ENCODE measurements at places on chromosomes 16 and 17.
A peak's percentile ranks its signal among the peaks of the same experiment; 100 is the strongest.

GRCh38 chr17:82370471-82371332 is 863 bp upstream of the UTS2R start:
- peak; percentile 58 for DNase-seq

DNA sequence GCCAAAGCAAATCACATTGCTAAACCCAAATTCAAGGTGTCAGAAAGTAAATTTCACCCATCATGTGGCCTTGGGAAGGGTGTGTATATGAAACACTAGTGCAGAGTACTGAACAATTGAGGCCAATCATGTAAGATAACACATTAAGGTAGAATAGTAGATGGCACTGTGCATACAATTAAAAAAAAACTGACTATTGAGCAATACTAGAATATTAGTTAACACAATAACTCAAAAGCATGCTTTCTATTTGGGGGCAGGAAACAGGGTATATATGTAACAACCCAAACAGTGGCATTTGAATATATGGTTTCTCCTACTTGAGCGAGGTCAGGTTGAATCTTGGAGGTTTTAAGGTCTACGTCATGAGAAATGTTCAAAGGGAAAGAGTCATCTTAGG is 63.0 kb upstream of the DYNLRB2 start:
- DNase-seq = no peak

DNA sequence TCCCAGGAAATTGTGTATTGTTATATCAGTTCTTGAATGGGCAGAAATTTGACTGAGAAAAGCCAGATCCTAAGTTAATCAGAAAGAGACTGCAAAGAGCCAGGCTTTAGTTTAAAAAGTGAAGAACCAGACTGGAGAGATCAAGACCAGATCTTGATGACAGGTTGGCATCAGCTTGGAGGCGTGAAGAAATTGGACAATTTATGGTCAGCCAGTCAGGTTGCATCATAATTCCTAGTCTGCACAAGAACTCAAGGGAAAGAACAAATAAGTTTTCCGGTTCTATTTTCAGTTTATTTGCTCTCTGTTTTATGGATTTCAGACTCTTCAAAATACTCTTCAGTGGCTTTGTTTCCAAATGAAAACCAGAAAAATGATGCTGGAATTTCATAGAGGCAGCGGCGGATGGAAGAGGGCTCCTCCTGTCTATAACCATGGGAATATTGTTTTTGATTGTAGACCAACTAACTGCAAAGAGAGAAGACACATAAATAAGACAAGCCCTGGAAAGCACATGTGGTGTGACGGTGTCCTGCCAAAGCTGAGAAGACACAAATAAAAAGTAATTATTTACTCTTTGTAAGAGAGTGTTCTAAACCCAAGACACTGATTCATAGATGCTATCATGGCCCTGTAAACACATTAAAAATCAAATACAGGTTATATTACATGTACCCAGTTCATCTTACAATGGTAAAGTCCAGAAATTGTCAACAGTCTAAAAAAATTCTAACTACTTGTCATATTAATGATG is 91.7 kb downstream of the PCTP start:
- no peak for DNase-seq

- no peak for DNase-seq
These were observed 11.8 kb downstream of the DLX4 start for GRCh38 chr17:49980703-49981197.

DNA sequence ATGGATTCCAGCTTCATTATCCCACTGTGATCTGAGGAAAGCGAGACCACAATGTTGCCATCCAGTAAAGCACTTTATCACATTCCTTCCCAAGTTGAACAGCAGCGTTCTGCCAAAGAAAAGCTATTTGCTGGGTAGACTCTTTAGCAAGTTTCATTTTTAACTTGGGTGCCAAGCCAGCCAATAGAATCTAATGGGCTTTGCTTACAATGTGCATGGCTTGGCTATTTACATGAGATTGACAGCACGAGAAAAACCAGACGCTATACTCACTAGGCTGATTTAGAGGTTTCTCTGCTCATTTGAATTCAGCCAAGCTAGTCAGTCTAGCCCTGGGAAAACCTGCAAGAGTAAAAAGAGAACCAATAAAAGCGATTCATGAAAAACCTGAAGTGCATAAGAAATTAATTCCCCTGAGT is 108.9 kb downstream of the CDH13 start:
- DNase-seq = no peak

DNA sequence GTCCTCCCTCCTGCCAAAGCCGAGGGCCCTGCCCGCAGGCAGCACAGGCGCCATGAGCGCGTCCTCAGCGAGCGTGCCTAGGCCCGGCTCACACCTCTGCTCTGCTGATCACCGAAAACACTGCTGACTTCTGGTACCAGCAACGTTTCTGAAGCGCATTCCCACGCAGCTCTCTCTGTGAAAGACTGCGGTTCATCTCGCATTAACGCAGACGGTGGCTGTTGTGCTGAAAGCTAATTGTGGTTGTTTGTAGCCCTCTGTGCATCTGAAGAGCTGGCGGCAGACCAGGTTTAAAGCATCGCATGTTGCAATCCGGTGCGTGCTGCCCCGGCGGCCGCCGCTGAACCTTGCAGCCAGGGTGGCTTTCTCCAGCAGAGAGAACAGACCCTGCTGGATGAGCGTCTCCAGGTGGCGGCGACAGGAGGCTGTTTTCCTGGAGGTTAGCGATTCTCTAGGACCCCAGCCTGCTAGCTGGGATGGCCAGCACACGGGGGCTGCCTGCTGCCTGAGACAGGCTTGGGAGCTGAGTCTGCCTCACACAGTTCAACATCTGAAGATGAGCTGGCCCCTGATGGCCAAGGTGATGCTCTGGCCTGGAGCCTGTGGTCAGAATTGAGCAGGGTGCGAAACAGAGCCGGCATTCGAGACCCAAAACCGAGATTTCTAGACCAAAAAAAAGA is 49.8 kb upstream of the CHMP6 start:
- no peak for DNase-seq

- DNase-seq = peak; percentile 82
These were observed 22.5 kb downstream of the RAB11FIP4 start for GRCh38 chr17:31413874-31414549.

- DNase-seq = no peak
These were observed 1144.4 kb upstream of the GOT2 start for GRCh38 chr16:59878479-59878878.

- DNase-seq = no peak
These were observed 10.7 kb downstream of the GINS2 start for GRCh38 chr16:85678016-85678415.

DNA sequence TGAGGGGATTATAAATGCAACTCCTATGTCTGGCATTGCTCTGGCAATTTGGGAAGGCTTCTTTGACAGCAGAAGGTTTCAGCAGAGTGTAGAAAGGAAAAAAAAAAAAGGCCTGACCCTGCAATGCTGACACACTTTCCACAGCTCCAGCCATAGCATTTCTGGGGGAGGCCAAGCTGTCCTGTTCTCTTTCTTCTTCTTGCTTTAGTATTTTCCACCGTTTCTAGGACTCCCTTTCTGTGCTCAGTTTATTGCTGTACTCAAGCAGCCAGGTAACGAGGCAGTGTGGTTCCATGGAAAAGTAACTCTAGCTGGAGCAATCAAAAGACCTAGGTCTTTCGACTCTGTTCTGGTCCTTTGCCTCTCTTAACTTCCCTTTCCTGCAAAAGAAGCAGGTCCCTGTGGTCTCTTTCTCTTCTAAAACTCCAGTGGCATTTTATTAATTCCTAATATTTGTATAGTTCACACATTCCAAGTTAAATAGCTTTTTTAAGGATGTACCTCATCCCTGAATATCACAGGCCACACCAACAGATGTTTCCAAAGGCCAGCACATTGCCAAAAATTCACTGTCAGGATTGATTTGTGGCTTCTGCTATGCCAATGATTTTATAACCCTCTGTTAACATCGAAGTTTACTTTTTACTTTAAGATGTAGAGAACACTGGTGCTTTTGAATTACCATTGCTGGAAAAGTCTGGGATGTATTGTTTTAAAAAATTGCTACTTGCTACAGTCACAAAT is 90.3 kb upstream of the BCAR1 start:
- no peak for DNase-seq

- peak; percentile 48 for DNase-seq
These were observed 8.5 kb downstream of the NR1D1 start for GRCh38 chr17:40091691-40092397.

DNA sequence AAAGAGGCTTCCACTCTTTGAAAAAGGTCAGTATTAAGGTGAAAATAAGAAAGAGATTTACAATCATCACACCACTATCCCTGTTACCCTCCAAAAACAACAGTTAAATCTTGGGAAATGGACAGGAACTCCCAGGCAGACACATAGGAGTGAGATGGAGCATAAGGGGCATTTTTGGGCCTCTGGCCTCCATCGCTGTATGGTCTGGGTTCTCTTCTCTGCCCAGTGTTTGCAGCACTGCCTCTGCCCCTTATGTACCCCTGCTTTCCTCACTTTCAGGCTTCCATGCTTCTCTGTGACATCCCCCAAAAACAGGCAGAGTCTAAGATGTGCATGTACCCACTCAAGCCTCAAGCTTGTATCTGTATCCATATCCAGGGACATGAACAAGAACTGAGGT is 630 bp upstream of the HOXB2 start:
- no peak for DNase-seq

GRCh38 chr16:24246911-24247607 is 9.1 kb upstream of the CACNG3 start:
- DNase-seq = no peak

- peak; percentile 66 for DNase-seq
These were observed 13.8 kb upstream of the SEZ6 start for GRCh38 chr17:29019475-29020181.

GRCh38 chr17:77349976-77350830 is 209.4 kb downstream of the SEC14L1 start:
- DNase-seq = no peak

GRCh38 chr16:68131813-68132706 is 46.9 kb downstream of the NFATC3 start:
- no peak for DNase-seq

GRCh38 chr17:64547319-64547718 is 40.5 kb downstream of the CEP95 start:
- peak; percentile 23 for DNase-seq

GRCh38 chr17:79508291-79508716 is 102.5 kb downstream of the RBFOX3 start:
- DNase-seq = no peak

GRCh38 chr16:55625843-55626242 is 29.9 kb upstream of the SLC6A2 start:
- DNase-seq = no peak

GRCh38 chr17:39173080-39173479 is 7.1 kb upstream of the ARL5C start:
- DNase-seq = no peak

GRCh38 chr17:17125136-17126084 is 80.7 kb downstream of the PLD6 start:
- DNase-seq = peak; percentile 71

GRCh38 chr16:82793528-82794245 is 166.9 kb downstream of the CDH13 start:
- DNase-seq = no peak

DNA sequence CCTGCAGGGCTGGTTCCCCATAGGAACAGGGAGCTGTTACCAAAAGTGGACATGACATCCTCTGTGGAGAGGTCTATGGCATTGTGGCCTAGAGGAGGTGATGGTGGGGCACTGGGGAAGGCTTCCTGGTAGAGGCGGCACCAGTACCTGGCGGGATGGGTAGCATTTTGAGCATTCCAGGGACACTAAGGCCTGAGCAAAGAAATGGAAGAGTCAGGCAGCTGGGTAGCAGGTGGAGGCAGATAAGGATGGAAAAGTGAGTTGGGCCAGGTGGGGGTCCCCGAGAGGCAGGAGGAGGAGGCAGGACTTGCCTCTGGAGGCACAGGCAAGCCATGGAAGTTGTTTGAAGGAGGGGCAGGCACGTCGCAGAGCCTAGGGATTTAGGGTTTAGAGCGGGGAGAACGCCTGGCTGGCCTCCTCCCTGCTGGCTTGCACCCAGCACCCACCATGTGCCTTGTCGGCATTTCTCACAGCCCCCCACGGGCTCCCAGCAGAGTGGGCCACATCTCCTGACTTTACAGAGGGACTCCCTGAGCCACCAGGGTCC is 5.1 kb upstream of the ADCY7 start:
- no peak for DNase-seq

GRCh38 chr17:66541461-66542128 is 239.2 kb downstream of the PRKCA start:
- no peak for DNase-seq

DNA sequence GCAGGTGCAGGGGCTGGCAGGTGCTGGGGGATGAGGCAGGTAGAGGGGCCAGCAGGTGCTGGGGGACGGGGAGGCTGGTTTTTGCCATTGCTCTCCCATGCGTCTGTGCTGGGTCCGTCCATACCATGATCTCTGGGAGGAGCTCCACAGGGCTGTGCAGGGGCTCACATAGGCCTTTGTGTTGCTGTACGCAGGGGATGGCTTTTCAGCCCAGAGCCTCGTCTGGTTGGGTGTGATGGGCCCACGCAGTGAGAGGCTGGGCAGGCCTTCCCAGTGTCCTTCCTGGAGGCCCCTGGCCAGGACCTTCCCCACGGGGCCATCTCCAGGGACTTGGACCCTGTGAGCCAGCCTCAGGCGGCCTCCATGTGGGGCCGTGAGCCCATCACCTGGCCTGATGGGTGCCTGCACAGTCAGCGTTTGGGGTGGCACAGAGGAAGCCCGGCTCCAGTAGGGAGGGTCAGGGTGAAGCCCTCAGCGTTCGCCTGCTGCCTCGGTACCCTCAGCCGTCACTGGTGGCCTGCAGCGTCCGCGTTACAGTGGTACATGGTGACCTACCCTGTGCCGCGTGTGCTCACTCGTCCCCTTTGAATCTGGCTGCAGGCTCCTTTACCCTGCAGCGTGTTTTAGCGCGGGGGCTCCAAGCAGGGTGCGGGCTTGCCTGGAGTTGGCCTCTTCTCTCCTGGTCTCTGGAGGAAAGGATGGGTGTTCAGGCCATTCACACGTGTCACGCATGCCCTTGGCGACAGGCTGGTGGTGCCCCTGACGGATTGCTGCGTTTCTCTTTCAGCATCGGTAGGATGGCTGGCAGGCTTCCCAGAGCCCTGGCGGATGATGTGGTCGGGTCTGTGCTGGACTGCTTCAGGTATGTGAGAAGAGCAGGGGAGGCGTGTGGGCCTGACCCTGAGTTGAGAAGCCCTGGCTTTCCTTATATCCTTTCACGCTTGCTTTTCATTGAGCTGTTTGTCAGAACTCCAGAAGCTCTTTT is 30.6 kb downstream of the ZNF750 start:
- DNase-seq = no peak

GRCh38 chr16:12126091-12126806 is 149.7 kb downstream of the SNX29 start:
- no peak for DNase-seq

DNA sequence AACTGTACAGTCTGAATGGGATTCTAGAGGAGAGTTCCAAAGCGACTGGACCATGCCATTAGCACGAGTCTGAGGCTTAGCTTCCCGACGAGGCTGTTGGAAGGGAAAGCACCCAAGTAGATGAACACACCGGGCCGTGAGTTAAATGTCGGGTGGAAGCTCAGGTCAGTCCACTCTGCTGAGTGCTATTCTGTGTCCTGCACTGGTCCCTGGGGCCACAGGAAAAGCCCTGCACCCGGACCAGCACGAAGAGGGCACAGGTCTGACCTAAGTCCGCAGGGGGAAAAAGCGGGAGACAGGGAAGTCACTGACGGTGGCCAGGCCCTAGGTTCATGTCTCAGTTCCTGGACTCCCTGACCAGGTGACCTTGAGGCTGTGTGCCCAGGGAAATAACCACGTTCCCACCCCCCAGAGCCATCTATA is 44.1 kb upstream of the RBFOX3 start:
- no peak for DNase-seq
